T-helper 9 cell (primary cell): ENCODE measurements at places on chromosomes 12 and 14.

GRCh38 chr12:46367351-46368029, 5.1 kb downstream of the SLC38A2 start:
- no peak for DNase-seq

- DNase-seq: no peak
These were observed 10.7 kb upstream of the TBX3 start for GRCh38 chr12:114694436-114695304.

GRCh38 chr14:28340816-28341215, 425.8 kb upstream of the FOXG1 start:
- DNase-seq: no peak

GRCh38 chr14:23076785-23077408, 18.0 kb downstream of the ACIN1 start:
- no peak for DNase-seq

DNA sequence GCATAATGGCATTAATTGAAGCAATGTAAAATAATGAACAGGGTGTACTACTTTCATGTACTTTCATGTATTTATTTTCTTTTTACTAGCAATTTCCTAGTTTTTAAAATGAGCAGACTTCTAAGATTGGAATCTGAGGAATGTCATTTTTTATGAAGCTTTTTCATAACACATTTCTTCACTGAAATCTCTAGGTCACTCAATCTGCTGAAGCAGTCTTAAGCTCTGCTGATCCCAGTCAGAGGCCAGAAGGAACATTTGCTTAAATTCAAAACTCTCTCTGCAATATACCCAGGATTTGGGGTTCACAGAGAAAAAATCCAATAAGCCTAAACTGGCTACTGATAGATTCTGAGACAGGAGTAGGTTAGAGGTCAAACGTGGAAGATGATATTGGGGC, 73.6 kb upstream of the CNTN1 start:
- no peak for DNase-seq

- DNase-seq: no peak
These were observed 9.0 kb downstream of the ADCY6 start for GRCh38 chr12:48779869-48780268.

DNA sequence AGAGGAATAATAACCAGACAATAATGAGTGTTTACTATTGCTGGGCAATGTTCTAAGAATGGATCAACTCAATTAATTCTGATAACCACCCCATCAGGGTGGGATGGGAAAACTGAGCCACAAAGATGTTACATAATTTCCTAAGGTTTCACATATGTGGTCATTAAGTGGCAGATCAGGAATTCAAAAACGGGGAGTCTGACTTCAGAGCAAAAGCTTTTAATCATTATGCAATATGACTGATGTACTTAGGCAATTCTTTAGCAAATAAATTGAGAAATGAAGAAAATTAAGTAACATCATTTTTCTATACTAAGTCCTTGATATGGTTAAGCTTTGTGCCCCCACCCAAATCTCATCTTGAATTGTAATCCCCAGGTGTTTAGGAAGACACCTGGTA, 53.4 kb downstream of the PLCZ1 start:
- DNase-seq: no peak

DNA sequence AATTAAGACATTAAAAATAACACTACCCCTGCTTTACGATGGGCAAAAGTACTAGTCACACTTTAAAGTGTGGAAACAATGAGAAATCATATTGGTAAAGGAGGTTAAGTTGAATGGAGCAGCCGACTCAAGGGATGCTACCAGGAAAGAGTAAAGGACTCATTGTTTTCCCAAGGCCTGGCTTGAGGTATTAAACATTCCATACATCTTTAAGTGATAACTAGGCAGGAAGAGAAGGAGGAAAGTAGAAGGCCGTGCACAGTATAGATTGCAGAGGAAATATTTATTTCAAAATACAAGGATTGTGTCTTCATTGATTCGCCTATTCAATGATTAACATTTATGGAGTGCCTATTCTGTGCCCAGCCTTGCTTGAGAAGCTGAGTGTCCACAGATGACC, 20.6 kb upstream of the YARS2 start:
- no peak for DNase-seq

- DNase-seq: no peak
These were observed 316.1 kb downstream of the AACS start for GRCh38 chr12:125381373-125381772.

- DNase-seq: no peak
These were observed 228.0 kb downstream of the MON2 start for GRCh38 chr12:62694632-62695031.

- DNase-seq: no peak
These were observed 12.0 kb downstream of the C1S start for GRCh38 chr12:7072554-7072953.

DNA sequence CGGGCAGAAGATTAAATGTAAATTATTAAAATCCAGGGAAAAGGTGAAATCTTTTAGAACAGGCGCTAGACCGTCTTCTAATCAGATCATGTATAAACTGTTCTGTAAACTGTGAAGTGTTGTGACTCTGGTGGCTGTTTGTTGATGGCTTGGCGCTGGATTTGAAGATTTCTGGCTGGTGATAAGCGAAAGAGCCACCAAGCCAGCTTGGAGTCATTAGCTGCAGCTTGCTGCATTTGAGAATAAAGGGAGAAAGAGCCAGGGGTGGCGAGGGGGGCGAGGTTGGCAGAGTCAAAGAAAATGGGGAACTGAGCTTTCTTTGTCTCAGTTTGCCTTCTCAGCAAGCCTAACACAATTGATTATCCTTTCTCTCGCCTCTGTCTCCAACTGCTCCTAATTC, 8.0 kb downstream of the SYNDIG1L start:
- no peak for DNase-seq

- no peak for DNase-seq
These were observed 64.8 kb upstream of the TMEM260 start for GRCh38 chr14:56514663-56515371.

- DNase-seq: no peak
These were observed 29.8 kb downstream of the LGMN start for GRCh38 chr14:92718664-92719063.

- DNase-seq: no peak
These were observed 13.8 kb downstream of the RAD51B start for GRCh38 chr14:67833403-67833802.

- DNase-seq: no peak
These were observed 379.8 kb downstream of the MED13L start for GRCh38 chr12:115897729-115898128.

- DNase-seq: no peak
These were observed 18.4 kb downstream of the SAV1 start for GRCh38 chr14:50649691-50650090.

DNA sequence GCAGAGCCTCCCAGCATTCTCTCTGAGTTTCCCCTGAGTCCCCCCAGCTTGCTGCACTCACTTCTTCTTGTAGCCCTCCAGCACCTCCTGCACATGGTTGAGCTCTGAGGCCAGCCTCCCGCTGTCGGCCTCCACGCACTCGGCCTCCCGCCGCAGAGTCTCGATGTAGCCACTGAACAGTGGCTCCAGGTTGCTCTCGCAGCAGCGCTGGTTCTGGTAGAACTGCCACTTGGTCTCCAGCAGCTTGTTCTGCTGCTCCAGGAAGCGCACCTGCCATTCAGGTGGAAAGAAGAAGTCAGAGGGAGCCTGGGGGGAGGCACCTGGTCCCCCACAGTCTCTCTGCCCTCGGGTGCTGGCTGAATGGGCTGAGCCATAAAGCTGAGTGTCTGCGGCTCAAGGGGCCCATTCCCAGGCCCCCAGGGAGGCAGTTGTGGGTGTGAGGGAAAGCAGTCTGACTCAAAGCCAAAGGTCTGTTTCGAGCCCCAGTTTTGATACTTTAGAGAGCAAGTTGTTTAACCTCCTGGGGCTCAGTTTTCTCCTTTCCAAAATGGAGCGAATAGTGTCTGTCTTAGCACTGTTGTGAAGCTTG, 2.3 kb downstream of the KRT85 start:
- DNase-seq: no peak

GRCh38 chr14:99241325-99242010, 30.5 kb downstream of the BCL11B start:
- no peak for DNase-seq

DNA sequence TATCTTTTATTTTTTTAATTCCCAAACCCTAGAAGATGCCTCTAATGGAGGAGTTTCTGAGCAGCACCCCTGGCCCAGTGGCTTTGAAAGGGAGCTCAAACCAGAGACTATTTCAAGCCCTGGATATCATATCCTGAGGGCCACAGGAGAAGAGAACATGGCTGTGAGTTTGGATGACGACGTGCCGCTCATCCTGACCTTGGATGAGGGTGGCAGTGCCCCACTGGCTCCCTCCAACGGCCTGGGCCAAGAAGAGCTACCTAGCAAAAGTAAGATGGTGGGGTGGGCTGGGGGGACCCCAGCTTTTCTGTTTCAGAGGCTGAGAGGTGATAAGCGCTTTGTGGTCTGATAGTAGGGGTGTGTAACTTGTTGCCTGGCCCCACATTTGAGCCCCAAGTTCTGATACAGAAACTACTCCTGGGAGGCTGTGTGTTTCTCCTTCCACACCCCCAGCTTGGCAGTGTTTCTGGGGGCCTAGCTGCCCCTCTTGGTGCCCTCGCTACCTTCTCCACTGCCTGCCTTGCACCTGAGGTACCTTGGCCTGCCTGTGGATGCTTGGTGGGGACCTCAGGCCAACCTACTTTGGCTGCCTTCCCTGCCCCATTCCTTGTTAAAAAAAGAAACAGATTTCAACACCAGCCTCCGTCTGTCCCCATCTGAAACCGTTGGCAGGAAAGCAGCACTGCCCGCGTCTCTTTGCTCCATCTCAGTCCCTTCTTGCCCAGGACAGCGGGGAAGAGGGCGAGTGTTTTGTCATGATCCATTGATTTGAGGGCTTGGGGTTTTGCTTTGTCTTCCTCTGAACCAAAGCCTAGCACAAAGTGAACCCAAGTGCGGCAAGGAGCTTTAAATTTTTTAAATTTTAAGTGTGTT, 5.7 kb downstream of the TPCN1 start:
- no peak for DNase-seq

DNA sequence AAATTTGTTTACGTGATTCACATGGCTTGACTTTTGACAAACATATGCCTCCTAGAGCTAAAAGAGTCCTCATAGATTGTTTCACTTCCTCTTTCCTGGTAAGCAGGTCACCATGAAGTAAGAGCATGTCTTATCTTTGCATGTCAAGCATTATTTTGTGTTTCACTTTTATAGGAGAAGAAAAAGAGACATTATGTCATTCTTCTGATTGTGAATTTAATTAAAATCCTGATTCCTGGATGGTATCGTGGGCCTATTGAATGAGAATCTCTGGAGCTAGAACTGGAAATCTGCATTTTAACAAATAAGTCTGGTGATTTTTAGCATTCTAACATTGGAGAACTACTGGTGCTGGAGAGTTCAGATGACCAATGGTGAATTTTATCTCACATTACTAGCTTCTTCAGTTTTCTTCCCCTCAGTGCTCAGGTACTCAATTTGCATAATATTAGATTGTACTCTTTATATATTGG, 218.6 kb upstream of the ATP2B1 start:
- DNase-seq: no peak

GRCh38 chr14:48738186-48738925, 847.8 kb downstream of the RPS29 start:
- no peak for DNase-seq

- DNase-seq: no peak
These were observed 65.5 kb upstream of the LHX5 start for GRCh38 chr12:113537046-113537750.

GRCh38 chr12:27347779-27348178, 15.1 kb downstream of the BMAL2 start:
- DNase-seq: no peak

DNA sequence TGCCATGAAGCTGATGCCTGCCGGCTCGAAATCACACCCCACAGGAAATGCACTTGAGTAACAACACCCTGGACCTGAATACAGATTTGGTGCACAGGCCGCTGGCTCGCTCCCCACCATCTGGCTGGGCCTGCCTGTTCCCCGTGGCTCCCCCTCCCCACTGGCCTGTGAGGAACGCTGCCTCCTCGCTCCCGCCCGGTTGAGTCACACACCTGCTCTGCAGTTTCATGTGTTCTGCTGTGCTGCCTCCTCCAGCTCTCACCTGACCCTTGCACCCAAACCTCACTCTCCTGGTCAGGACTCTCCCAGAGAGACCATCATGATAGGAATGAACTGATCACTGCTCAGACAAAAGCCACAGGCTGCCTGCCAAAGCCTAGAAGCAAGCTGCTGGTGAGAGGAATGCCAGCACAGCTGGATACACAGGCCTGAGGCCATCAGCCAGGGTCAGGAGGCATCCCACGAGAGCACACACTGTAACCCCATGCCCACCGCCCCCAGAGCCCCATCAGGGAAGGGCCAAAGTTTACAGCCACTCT, 3.8 kb upstream of the SIVA1 start:
- DNase-seq: no peak

DNA sequence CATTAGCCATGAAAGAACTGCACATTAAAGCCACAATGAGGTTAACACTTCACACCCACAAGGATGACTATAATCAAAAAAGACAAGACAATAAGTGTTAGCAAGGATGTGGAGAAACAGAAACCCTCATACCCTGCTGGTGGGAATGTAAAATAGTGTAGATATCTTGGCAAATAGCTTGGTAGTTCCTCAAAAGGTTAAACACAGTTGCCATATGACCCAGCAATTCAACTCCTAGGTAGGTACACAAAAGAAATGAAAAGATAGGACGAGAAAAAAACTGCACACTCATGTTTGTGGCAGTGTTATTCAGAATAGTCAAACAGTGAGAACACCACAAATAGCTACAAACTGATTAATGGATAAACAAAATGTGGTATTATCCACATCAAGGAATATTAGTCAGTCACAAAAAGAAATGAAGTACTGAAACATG, 93.5 kb downstream of the ATXN2 start:
- DNase-seq: no peak

DNA sequence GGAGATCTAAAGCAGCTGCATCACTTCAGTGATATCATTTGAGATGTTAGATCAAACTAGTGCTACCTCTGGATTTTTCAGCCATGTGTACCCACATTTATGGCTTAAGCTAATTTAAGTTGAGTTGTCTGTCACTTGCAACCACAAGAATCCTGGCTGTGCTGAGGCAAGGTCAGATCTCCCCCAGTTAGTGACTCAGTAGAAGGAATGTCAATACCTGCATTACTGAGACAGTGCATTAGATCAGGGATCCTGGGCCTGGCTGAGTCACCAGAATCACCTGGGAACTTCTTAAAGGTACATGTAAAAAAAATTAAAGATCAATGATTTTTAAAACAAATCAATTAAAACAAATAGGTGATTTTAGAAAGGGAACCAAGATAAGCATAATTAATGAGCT, 84.6 kb upstream of the GRIN2B start:
- no peak for DNase-seq
